Activated CD4-positive, alpha-beta memory T cell treated with anti-CD3 and anti-CD28 coated beads for 36 hours (primary cell): ENCODE measurements at places on chromosomes 5 and 9. TPM values are rescaled to one million over a fixed set of nuclear protein-coding genes. Genes with fewer than 3 reads are reported as not detected.

Gene CAPSL
- 0.73 TPM for total RNA-seq

Gene CKMT2
- not detected for total RNA-seq

Gene ATG12
- total RNA-seq: 41.9 TPM

Gene TAF11L5
- not detected for total RNA-seq

Gene ZNF462
- 0.64 TPM for total RNA-seq

Gene SHROOM1
- 1.6 TPM for total RNA-seq

DNA sequence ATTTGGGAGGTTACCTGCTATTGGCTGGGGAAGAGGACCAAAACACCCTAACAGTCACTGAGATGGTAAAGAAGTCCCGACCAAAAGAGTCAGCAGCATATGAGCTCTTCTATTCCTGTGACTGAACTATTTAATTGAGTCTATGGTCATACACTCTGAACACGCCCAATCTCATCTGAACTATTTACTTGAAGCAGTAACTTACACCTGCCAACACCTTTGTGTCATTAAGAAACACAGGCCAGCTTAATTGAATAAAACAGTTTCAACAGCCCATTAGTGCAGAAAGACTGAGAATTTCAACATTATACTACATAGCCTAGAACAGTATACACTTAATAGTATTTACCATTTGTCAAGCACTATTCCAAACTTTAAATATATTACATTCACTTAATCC lies 47.8 kb downstream of the NR6A1 start:
- no peak for DNase-seq

DNA sequence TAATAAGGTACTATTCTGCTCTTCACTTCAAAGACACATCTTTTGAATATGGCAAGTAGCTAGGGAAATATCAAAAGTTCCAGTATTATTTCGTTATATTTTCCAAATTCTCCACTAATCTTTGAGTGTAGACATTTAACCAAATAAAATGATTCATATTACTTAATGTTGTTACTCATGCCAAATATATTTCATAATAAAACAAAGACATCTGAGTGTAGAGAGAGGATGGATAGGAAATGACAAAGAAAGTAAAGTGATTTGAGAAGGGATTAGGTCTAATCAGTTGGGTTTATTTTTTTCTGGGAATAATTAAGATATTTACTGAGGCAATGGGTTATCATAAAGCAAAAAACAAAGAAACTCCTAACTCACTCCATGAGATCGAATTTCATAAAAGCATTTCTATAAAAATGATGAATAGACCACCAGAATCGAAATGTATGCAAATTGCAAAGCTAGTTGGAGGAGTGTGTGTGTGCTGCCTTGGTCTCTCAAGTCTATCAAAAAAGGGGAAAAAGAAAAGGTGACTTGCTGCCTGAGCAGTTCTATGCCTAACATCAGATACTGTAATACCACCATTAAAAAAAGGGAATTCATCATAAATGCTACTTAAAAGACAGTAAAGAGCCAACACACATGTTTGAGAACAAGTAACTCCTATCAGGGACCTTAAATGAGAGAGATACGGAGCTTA lies 255.5 kb downstream of the PDE4D start:
- DNase-seq: no peak

DNA sequence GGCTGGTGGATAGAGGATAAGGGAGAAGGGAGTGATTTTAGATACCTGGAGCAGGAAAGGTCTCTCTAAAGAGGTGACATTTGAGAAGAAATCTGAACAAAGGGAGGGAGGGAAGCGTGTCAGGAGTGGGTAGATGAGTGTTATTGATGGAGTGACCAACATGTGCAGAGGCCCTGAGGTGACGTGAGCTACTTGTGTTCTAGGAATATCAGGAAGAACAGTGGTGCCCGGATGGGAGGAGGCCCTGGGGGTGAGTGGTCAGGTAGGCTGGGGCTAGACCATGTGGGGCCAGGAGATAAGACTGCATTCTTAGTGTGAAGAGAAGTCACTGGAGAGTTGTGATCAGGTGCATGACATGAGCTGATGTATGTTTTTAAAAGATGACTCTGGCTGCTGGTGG lies 256.2 kb downstream of the ARHGAP26 start:
- DNase-seq: no peak

GRCh38 chr5:10109299-10109698 lies 140.4 kb downstream of the ATPSCKMT start:
- DNase-seq: no peak

DNA sequence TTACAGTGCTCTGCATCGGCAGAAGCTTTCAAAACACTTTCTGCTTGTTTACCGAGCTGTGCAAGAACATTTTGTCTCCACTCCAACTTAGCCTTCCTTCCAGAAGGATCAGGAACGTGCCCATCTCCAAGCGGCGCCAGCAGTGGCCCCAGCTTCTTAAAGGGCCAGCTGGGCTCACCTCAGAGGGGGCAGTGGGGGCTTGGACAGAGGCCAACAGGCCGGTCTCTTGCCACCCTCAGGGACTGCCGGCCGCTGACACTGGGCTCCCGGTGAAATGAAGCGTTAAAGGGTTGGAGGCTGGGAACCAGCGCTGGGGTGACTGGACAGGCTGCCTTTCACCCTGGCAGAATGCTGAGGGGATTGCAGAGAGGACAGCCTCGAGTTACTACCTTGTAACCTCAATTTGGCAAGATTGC lies 67.0 kb upstream of the RNU6ATAC start:
- no peak for DNase-seq

DNA sequence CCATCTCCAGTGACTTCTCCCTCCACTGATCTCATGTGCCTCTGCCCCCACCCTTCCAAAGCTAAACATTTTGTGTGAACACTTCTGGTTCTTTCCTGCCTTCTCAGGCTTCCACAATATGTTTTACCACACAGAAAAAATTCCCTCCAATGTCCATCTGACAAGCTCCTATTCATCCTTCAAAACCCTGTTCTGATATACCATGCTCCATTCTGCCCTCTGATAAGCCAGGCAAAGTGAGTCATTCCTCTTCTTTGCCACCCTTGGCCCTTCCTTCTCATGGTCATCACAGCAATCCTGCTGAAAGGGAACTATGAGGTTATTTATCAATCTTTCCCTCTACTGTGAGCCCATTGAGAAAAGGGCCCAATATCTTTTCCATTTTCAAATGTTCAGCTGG lies 97.6 kb downstream of the BARX1 start:
- DNase-seq: no peak

- DNase-seq: no peak
These were observed 4.4 kb upstream of the IRX1 start for GRCh38 chr5:3590967-3591900.

GRCh38 chr5:96649251-96649662 lies 12.9 kb upstream of the CAST start:
- no peak for DNase-seq

- DNase-seq: no peak
These were observed 40.4 kb downstream of the MCTP1 start for GRCh38 chr5:95244479-95244878.

GRCh38 chr5:173963867-173964441 lies 25.0 kb upstream of the C5orf47 start:
- no peak for DNase-seq

DNA sequence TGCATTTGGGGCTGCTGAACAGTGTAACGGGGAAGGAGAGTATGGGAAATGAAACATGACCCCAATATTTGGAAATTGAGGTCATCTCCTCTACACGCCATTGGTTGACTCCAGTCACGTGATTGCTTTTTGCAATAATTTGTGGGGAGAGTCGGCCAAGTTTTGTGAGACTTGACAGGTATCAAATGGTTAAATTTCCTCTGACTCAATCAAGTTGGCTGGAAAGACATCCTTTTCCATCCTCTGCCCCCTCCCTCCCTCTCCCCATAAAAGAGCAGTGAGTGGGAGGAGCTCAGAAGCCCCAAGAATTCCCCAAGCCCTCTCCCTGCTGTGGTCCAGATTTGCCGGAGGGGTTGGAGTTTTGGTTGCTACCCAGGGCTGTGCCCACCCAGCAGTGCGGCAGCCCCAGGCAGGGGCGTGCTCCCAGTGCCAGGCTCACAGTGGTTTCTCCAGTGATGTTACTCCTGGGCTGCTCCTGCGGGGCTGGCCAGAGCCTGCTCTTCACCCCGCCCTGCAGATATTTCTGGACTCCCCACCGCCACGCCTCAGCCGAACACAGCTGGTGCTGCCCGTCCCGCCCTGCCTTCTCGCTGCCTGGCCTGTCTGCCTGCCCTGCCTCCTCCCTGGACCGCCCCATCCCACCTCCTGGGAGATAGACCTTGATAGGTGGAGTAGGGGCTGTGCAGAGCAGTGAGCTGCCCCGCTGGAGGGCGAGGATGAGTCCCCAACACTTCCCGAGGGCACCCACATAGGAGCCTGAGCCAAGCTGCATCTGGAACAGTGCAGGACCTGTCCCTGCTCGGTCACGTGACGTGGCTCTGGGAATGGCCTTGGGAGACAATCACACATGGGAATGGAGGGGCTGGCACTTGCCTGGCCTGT lies 3.4 kb downstream of the COL5A1 start:
- no peak for DNase-seq

GRCh38 chr5:127871503-127872153 lies 168.4 kb downstream of the CCDC192 start:
- DNase-seq: no peak

DNA sequence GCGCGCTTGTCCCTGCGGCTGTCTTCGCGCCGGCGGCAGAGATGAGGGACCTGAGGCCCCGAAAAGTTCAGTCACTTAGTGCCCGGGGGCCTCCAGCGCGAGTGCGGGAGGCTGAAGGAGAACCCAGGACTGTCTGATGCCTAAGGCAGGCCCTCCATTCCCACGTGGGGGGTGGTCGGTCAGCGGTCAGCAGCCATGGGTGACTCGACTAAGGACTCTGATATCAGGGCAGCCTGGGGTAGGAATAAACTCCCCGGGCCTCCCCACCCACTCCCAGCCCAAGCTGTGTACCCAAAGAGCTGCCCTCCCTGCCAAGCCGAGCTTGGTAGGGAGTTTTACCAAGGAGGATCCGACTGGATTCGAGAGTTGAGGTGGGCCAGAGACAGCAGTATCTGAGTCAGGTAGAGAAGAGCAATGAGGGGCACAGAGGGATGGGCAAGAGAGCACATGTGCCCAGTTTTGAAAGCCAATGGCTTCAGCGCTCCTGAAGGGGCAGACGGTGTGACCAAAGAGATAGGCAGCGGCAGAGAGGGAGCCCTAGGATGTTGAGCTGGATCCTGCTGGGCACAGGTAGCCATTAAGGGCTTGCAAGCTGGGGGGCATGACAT lies 787 bp downstream of the FGFR4 start:
- DNase-seq: no peak

DNA sequence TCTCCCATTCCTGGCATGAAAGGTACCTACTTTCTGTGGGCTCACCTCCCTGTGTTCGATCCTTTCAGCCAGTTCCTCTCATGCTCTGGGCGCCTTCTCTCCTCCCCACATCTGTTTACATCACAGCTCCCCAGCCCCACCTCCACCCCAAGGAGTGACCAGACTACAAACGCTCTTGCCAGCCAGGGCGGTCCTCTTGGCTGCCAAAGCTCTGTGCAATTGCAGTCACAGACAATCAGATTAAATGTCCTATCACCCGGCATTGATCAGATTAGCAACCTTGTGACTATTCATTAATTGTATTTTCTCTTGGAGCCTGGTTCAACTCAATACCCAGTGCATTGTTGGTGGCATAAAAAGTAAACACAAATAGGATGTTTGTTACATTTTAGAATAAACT lies 211.2 kb upstream of the TBCA start:
- DNase-seq: no peak

DNA sequence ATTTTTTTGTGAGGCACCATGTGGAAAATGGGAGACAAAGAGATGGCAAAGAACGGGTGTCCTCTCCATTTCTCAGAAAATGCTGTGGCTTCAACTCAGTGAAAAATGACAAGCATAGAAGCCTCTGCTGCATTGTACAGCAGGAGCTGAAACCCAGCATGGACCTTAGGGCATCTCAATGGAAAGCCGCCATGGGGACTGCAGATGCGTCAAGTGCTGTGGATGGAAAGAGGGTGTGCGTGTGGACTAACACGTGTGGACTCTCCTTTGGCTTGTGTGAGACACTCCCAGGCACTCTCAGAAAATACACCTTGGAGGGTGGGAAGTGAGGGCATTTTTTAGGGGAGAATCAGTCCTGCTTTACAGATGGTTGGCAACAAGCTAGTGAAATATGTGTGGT lies 2.2 kb upstream of the GLRX start:
- no peak for DNase-seq

- no peak for DNase-seq
These were observed 549.1 kb downstream of the MTRR start for GRCh38 chr5:8418049-8418426.
